NCI-H2081 treated with DMSO at 0.1 percent for 48 hours (cell line): ENCODE measurements at places on chromosomes 2 and 18.

- DNase-seq: no peak
These were observed 138.2 kb downstream of the UBR3 start for GRCh38 chr2:169965495-169965894.

DNA sequence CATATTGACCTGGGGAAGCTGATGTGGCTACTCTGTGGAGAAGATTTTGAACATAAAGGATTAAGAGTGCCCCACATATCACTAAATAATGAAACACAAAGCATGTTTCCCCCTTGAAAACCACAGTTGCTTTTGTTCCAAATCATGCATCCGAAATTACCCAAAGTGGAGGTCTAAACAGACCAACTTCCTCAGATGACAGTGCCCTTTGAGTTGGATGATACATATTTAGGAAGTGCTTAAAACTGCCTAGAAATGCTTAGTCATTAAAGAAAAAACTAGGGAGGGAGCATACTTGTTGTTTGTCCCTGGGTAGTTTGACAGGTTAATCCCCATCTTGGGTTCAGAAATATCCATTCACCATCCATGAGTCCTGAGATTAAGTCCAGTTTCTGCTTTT lies 1070.3 kb downstream of the SUCLG1 start:
- no peak for DNase-seq

GRCh38 chr18:59268127-59268720 lies 5.0 kb downstream of the RAX start:
- DNase-seq: no peak

DNA sequence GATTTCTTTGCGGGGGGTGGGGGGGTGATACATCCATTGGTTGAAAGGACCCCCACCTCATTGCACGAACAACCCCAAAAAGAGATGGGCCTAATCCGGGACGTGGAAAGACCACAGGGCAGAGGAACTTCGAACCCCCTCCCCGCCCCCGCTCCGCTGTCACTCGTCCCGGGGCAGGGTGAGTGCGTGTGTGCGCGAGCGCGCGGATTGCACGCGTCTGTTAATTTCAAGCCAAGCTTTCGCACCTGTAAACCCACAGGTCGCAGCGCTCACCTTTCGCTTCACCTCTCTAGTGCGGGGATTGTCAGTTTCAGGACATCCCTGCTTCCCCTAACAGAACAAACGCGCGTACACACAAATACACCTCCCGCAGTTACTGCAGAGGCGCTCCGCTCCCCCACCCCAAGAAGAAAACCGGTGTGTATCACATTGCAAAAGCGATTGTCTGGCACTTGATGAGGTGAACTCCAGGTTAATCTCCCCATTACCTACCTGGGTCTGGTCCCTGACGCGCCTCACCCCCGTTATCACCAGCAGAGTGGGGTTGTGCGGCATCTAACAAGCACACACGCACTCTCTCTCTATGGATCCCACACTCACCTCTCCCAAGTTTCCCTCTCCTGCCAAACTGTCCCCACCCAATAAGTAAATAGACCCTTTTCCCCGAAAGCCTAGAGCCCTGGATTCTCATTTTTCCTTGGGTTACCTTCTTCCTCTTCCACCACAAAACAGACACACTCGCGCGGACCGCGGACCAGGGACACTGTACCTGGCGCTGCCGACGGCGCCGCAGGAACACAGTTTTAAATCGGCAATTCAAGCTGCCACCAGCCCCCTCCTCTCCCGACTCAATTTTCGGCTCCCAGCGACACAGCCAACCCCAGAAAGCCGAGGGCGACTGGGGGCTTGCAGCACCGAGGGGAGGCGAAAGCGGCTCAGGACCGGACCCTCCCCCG lies 1.0 kb downstream of the CYP26B1 start:
- no peak for DNase-seq

GRCh38 chr2:159249990-159250715 lies 36.4 kb downstream of the WDSUB1 start:
- DNase-seq: no peak

DNA sequence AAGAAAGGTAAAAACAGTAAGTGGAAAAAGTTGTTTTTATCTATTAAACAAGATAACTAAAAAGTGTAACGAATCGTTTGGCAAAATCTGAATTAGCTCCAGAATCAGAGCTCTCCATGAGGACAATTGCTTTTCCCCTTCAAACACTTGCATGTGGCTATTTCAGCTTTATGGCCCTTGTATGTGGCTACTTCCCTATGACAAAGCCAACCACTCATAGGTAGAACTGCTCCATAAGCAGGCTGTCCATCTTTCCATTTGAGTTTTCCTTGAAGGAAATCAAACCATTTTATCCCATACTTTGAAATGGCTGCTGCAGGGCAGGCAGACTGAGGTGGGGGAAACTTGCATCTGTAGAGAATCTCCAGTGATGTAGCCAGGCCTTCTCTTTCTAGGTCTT lies 445.5 kb upstream of the ID2 start:
- no peak for DNase-seq

DNA sequence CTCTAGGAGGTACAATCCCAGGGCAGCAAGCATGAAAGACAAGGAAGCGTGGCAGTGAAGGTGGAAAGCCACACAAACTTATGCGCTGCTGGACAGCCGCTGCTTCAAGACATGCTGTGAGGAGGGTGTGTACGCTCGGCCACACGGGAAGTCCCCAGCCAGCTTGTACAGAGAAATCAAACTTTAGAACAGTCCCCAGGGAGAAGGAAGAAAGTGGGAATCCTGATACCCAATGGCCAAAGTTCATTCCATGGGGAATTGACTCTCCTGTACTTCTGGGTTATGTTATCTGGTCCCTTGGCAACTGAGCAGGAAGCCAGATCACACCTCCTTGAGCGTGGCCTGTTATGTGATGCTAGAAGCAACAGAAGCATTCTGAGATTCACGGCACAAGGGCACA lies 86.1 kb upstream of the BOD1L2 start:
- no peak for DNase-seq

GRCh38 chr18:22594155-22594690 lies 176.5 kb upstream of the CTAGE1 start:
- DNase-seq: no peak

GRCh38 chr2:10220902-10221391 lies 81.8 kb upstream of the HPCAL1 start:
- DNase-seq: no peak
